Vagina (tissue), 2 donors: ENCODE measurements at places on chromosomes 4 and X.

DNA sequence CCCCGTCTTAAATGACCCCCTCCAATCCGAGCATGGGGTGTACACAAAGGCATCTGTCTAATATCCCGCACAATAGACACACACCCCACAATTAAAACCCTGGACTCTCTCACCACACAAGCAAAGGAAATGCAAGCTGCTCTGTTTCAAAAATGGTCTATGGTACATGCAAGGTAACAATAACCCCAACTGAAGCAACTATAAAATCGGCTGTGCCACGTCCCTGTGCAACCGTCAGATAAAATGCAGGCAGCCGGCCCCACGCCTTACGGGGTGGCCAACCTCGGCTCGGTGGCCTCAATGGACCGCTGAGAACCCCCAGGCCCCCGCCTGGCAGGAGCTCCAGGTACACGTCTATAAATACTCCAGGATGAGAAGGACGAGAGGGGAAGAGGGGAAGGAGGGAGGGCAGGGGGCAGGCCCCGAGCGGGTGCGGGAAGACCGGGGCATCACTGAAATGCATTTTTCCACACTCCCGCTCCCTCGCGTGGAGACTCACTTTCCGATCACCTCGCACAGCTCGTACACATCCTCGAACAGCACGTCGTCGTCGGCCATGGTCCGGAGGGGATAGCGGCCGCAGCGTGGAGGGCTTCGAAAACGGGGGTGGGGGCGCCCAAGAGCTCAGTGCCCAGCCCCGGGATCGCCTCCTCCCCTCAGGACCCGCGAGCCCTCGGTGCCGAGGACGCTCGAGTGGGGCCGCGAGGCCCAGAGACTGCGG is 763 bp downstream of the CASK start:
- DNase-seq = no peak

- DNase-seq = no peak
These were observed 12.5 kb upstream of the LCORL start for GRCh38 chr4:18034099-18034498.

GRCh38 chr4:173509036-173510001 is 20.7 kb downstream of the HAND2 start:
- no peak for DNase-seq

- DNase-seq = no peak
These were observed 3.8 kb downstream of the WDR1 start for GRCh38 chr4:10112658-10113284.

DNA sequence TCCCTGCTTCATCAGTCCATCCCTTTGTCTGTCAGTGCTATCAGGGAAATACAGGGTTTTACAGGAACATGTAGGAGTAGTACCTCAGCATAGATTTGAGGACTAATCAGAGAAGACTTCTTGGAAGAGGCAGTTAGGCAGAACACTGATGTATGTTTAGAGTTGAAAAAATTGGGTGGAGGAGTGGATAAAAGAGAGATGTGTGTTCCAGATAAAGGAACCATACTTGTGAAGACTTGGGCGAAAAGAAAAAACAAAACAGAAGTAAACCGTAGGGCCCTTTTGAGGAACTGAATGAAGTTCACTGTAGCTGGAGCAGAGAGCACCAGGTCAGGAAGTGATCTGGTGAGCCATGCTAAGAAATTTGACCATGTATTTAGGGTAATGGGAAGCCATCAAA is 32.3 kb downstream of the AFF1 start:
- no peak for DNase-seq

GRCh38 chr4:76624241-76624681 is 189.2 kb downstream of the SHROOM3 start:
- no peak for DNase-seq

GRCh38 chr4:187357045-187357643 is 633.5 kb upstream of the FAT1 start:
- no peak for DNase-seq

DNA sequence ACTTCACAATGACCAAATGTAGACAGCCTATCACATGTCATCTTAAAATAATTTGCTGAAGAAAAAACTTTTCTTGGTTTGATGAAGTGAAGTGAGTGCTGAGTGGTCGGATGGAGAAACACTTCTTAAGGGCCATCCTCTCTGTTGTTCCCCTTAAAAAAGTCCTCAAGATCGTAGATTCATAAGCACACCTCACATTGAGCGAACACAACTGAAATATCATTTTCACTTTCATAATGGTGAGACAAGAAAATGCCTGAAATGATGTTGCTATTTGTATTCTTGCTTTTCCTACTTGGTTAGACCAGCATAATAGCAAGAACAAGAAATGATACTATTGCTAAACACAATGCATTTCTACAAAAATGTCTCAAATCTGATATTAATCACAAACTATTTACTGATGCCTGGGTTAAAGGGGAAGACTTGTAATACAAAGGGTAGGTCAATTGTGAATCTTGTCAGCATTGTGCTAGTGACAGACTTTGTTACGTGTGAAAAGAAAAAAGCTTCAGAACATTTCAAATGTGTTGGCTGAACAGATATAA is 305.6 kb upstream of the NR3C2 start:
- no peak for DNase-seq

- DNase-seq = no peak
These were observed 28.2 kb downstream of the ADGRG4 start for GRCh38 chrX:136328933-136329332.

GRCh38 chrX:31057291-31057690 is 14.6 kb downstream of the FTHL17 start:
- DNase-seq = no peak

DNA sequence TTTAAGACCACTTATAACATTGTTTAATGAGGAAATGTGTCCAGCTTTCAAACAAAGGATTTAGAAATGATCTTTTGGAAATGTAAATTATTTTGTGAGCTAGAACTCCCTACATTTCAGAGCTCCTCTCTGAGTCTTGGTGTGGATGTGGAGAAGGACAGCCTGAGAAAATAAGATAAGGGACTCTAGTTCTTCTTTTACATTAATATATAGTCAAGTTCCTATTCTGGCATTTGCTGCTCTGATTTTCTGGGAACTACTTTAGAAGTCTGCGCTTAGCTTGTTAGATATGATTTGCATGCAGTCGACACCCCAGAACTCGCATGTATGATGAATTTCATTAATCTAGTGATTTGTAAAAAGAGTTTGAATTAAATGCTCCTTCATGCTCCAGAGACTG is 45.5 kb downstream of the TSPAN7 start:
- DNase-seq = no peak

DNA sequence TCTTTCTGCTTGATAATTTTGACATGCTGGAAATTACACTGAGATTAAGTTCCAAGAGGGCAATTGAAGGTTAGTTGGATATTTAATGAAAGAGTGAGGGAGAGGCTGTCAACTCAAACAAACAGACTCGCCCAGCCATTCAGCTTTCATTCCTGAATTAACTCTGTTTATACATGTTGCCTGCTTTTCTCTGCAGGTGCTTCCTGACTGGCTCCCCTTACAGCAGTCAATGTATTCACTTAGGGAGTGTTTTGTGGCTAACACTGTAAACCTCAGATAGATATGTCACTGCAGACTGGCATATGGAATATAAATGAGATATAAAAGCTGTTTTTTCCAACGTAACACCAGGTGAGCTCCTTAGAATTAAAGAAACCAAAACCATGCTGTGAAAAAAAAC is 28.7 kb downstream of the TMPRSS11A start:
- DNase-seq = no peak
